CD4-positive, alpha-beta T cell (primary cell): ENCODE measurements at places on chromosomes 3 and 15.
A peak's percentile ranks its signal among the peaks of the same experiment; 100 is the strongest.

- peaks cover 12% of the 10 kb centered on the region for H3K27me3 ChIP-seq
- no peak for DNase-seq
- no peak overlapping the region for H3K27ac ChIP-seq
These were observed 10.5 kb upstream of the PRKCD start for GRCh38 chr3:53150247-53151085.

- H3K4me1 ChIP-seq: no peaks in the 10 kb centered on the region
- H3K27me3 ChIP-seq: no peaks in the 10 kb centered on the region
- no peaks in the 10 kb centered on the region for H3K36me3 ChIP-seq
- DNase-seq: no peak
- no peak overlapping the region for H3K4me3 ChIP-seq
These were observed 158.6 kb upstream of the COL8A1 start for GRCh38 chr3:99479768-99480167.

DNA sequence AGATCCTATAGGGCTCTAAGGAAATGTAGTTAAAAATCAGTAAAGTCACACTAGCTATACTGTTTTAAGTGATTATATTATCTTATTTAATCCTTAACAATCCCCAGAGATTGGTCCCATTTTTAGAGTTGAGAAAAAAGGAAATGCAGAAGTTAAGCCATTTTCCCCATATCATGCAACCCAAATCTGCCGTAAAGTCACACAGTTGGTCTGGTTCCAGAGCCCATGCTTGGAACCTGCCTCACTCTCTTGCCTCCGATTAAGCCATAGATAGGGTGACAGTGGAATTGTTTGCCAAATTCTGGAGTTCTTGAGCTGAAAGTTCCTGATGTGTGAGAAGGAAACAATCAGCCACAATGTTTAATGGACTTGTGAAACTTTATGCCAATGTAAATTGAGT lies 2.3 kb upstream of the P2RY13 start:
- no peaks in the 10 kb centered on the region for H3K27me3 ChIP-seq
- DNase-seq: no peak
- no peak overlapping the region for H3K27ac ChIP-seq
- no peak overlapping the region for H3K4me3 ChIP-seq

DNA sequence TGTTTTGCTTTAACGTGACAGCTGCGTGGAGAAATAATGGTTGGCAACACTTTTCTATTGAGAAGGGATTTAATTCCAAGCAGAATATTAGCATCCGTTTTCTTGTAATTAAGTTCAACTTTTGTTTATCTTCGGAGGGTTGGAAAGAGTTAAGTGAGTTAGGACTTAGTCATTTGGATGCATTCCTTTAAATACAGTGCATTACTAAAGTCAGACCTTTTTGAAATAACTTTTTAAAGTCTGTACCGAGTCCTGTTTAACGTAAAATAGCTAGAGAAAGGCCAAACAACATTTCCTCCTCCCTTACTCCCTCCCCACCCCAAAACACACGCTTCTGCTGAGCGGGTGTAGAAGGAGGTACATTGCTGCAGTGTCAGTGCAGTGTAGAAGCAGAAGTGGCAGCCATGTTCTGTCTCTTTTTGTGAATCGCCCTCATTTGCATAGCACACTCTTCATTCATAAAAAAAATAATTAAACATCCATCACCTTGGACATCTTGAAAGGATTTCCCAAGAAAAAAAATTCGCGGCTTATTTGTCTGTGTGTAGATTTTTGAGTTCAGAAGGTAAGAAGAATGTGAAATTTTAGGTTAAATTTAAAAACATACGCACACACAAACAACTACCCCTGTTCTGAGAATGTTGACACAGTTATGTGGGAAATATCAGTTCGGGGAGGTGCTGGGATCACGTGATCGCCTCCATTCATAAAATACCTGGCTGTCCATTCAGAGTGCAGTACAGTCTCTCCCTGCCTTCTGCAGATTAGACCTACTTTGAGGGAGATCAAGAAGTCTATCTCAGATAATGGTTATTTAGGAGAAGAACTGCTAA lies 1.6 kb downstream of the SPRED1 start:
- peak; percentile 55 for DNase-seq
- H3K27ac ChIP-seq: no peak overlapping the region
- H3K4me1 ChIP-seq: peaks cover 24% of the 10 kb centered on the region
- peaks cover 5% of the 10 kb centered on the region for H3K27me3 ChIP-seq

DNA sequence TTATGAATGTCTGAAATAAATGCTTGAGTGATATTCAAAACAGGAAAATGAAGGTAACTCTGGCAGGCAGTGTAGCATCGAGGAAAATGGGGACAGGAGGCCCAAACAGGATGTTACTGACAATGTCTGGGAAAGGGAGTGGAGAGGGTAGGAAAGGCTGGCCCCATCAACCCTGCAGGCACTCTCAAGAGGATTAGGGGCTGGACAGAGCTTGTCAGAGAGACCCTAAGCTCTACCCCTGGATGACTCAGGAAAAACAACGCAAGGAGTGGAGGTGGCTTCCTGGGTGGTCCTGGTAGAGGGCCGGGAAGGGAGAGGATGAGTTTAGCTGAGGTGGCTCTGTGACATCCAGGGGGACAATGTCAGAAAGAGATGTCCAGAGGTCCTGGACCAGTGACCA lies 106.0 kb downstream of the RYK start:
- H3K4me3 ChIP-seq: no peak overlapping the region
- no peaks in the 10 kb centered on the region for H3K27me3 ChIP-seq
- no peak overlapping the region for H3K27ac ChIP-seq
- no peak for DNase-seq

DNA sequence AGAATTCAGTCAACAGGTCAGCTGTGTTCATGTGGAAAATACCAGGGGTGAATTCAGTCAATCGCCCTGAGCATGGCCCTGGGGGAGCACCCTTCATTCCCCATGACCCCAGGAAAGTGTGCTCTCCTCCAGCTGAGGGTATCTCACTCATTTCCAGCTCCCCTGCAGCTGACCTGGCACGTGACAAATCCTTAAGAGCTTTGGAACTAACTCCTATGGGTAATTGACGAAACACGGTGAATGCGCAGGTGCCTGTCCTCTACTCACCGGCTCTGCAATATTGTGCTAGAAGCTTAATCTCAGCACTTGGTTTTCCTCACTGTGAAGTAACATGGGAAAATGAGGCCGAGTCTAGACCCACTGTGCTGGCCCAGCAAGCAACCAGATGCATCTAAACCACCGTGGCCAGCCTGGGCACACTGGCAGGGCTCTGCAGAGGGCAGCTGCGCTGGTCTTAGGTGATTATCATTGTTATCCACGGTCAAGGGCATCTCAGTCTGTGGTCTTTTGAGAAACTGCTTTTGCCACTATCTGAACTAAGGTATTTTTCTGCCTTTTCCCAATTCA lies 63.1 kb downstream of the SPSB4 start:
- no peak overlapping the region for H3K4me3 ChIP-seq
- no peaks in the 10 kb centered on the region for H3K4me1 ChIP-seq
- no peak for DNase-seq
- no peak overlapping the region for H3K27ac ChIP-seq
- H3K27me3 ChIP-seq: peaks cover 2% of the 10 kb centered on the region

- H3K27me3 ChIP-seq: no peaks in the 10 kb centered on the region
- no peak overlapping the region for H3K4me3 ChIP-seq
- no peak for DNase-seq
These were observed 44.8 kb upstream of the HES1 start for GRCh38 chr3:194091141-194091540.

- DNase-seq: no peak
- H3K36me3 ChIP-seq: no peaks in the 10 kb centered on the region
- no peaks in the 10 kb centered on the region for H3K27me3 ChIP-seq
These were observed 89.4 kb downstream of the CD47 start for GRCh38 chr3:108001457-108001856.

DNA sequence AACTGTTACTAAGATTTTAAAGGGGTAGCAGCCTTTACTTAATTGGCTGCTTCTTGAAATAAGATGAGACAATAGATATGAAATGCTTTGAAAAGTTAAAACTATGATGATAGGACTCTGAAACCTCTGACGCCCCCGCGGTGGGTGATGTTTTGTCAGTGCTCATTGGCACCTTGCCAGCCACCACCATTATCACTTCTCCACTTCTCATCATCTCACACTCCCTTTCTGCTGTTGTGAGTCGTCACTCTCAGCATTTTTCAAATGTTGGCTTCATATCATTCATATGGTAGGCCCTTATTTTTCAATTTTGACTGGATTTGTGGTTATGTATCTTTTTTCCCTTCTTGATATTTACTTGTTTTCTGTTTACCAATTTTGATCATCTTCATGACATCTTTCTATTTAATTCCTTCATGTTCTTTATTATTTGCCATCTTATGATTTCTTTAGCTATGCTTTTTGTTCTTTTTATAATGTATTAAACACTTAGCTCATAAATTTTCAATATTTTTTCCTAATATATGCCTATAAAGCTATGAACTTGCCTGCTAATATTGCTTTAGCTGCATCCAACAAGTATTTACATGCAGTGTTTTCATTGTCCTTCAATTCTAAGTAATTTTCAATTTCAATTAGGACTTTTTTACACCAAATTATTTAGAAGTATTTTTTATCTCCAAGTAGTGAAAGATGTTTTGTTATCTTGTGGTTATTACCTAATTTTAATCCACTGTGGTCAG lies 30.3 kb upstream of the SKOR1 start:
- H3K4me1 ChIP-seq: no peaks in the 10 kb centered on the region
- DNase-seq: no peak
- H3K27me3 ChIP-seq: no peaks in the 10 kb centered on the region
- H3K36me3 ChIP-seq: peaks cover 4% of the 10 kb centered on the region

DNA sequence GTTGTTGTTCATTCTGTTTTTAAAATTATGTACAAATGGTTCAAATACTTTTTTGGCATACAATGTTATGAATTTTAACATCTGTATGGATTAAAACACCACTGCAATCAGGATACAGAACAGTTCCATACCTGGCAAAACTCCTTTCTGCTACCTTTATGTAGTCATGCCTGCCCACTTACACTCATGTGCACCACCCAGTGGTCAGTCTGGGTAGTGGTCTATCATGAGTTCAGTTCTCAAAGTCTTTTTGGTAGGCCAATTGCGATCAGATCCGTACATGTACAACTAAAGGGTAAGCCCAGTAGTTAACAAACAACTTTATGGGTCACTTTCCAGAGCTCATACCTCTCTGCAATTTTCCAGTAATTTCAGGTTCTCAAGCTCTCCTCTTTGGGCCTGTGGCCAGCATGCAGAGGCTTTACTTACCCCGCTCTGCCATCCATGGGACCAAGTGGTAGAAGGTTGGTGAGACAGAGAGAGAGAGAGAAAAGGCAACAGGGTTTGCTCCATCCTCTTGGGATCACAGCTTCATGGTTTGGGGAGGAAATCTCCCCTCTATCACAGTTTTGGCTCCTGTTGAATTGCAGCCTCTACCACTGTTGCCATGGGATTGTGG lies 63.9 kb upstream of the FAM98B start:
- DNase-seq: peak; percentile 31
- H3K4me3 ChIP-seq: no peak overlapping the region
- no peaks in the 10 kb centered on the region for H3K27me3 ChIP-seq
- H3K4me1 ChIP-seq: no peaks in the 10 kb centered on the region

DNA sequence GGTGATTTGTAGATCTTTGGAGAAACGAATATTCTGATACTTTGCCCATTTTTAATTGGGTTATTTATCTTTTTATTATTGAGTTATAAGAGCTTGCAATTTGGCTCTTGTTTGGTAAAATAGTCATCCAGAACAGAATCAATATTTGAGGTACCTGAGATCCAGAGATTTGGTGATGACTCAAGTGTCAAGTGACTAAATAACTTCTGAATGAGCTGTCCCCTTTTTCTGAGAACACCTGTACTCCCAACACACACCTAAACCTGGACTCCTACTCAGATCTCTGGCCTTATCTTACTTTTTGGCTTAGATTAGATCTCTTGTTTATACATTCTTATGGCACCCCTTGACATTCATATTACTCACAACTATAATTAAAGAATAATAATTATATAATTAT lies 3.1 kb upstream of the TRA2B start:
- peaks cover 17% of the 10 kb centered on the region for H3K4me1 ChIP-seq
- no peaks in the 10 kb centered on the region for H3K27me3 ChIP-seq
- DNase-seq: no peak
- H3K27ac ChIP-seq: no peak overlapping the region
- no peaks in the 10 kb centered on the region for H3K36me3 ChIP-seq

- H3K36me3 ChIP-seq: peaks cover 43% of the 10 kb centered on the region
- DNase-seq: no peak
- H3K27ac ChIP-seq: no peak overlapping the region
- no peaks in the 10 kb centered on the region for H3K4me1 ChIP-seq
- H3K27me3 ChIP-seq: no peaks in the 10 kb centered on the region
These were observed 207.4 kb downstream of the CBLB start for GRCh38 chr3:105661461-105661860.

GRCh38 chr3:1079662-1080061 lies 13.2 kb upstream of the CNTN6 start:
- DNase-seq: no peak
- no peaks in the 10 kb centered on the region for H3K36me3 ChIP-seq
- no peaks in the 10 kb centered on the region for H3K27me3 ChIP-seq
- no peak overlapping the region for H3K4me3 ChIP-seq
- no peaks in the 10 kb centered on the region for H3K4me1 ChIP-seq

DNA sequence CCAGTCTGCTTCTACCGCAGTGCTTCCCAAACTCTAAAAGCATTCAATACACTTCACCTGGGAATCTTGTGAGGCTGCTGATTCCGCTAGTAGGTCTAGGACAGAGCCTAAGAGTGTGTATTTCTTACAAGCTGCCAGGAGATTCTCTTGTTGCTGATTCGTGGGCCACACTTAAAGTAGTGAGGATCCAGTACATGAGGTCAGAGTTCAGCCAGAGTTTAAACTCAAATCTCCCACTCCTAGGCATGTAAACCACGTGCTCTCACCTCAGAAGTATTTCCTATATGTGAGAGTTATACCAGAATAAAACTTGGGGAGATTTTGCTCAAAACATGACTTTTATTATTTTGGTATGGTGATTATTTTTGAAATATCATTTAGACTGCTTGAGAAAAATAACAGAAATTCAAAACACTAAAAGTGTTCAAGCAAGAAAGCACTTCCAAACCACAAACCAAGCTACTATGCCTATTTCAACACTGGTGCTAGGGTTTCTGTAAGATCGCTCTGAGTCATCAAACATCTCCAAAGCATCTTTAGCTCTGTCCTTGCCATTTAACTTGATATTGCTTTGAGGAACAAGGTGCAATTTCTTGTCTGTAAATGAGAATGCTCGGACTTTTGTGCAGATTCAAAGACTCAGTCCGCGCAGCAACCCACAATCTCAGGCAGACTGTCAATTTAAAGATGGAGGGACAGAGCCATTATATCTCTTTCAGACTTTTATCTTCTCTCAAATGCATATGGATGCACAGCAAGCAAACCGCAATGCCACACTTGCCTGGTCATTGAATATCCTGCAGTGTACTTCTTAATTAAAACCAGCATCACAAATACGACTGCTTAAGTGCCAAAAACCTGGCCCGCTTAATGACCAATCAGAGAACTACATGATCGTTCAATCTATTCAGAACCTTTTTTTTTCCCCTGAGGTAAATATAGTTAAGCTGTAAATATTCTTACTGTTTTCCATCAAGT lies 59.8 kb downstream of the AGTR1 start:
- no peaks in the 10 kb centered on the region for H3K4me1 ChIP-seq
- H3K27ac ChIP-seq: no peak overlapping the region
- no peaks in the 10 kb centered on the region for H3K36me3 ChIP-seq
- DNase-seq: peak; percentile 16
- no peak overlapping the region for H3K4me3 ChIP-seq
